PC-3 (cell line): ENCODE measurements at places on chromosomes 6 and 20. TPM values are rescaled to one million over a fixed set of nuclear protein-coding genes. Genes with fewer than 3 reads are reported as not detected.
A peak's percentile ranks its signal among the peaks of the same experiment; 100 is the strongest.

GRCh38 chr6:40387127-40387870 is 199.9 kb downstream of the LRFN2 start:
- no peak for DNase-seq

DNA sequence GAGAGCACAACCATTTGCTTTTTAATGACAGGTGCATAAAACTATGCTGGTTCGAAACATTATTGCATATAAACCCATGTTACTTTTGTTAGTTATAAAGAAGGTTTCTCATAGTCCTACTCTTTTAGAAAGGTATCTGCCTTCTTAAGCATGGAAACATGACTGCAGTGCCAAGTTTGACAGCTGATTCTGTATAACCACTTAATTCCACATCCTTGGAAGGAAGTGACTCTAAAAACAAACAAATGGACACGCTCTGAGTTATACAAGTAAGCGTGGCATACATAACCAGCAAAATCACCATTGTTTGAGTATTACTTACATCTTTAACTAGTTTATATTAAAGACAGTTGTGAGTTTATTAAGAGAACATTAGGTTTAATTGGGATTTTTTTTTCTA is 125.0 kb upstream of the HDGFL1 start:
- peak; percentile 93 for DNase-seq

The ABHD16A gene
- 52.0 and 54.0 TPM in 2 replicates for total RNA-seq

- DNase-seq, result no peak
These were observed 110.5 kb downstream of the LCA5 start for GRCh38 chr6:79426625-79427278.

The SLC17A1 gene
- total RNA-seq, result not detected in 2 replicates

The RBPJL gene
- total RNA-seq, result not detected in 2 replicates
